ENCODE measurements at places on chromosomes 12 and 14.

GRCh38 chr14:49527221-49527620, 59.0 kb downstream of the RPS29 start:
- DNase-seq, result no peak

DNA sequence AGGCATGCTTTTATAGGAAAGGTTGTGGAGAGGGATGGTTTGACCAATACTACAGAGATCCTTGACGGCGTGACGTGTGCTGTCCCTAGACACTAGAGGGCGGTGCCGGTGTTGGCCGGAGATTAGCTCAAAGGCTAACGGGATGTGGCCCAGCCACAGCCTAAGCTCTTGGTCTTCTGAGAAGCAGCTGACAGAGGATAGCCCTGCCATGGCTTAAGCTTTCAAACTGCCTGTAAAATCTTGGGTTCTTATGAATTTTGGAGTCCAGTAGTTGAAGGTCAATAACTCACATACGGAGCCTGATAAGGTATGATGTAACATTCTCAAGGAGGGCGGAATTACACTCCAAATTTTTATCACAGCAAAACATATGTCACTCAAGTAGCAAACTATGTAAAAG, 515.7 kb upstream of the ATXN7L3B start:
- peak; percentile 88 for DNase-seq

DNA sequence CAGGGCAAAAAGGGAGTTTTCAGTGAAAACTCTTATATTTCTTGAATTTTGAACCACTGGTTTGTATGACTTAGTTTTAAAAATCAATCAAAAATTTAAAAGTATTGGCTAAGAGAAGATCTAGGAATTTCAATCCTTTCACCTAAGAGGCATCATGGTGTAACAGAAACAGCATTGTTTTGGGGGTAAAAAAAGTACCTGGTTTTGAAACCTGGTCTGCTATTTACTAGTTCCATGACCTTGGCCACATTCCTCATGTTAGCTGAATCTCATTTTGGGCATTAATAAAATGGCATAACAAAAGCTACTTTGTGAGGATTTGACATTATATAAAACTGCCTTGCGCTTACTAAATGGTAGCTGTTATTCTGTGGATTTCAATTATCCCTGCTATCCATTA, 16.7 kb upstream of the GNPNAT1 start:
- no peak for DNase-seq

DNA sequence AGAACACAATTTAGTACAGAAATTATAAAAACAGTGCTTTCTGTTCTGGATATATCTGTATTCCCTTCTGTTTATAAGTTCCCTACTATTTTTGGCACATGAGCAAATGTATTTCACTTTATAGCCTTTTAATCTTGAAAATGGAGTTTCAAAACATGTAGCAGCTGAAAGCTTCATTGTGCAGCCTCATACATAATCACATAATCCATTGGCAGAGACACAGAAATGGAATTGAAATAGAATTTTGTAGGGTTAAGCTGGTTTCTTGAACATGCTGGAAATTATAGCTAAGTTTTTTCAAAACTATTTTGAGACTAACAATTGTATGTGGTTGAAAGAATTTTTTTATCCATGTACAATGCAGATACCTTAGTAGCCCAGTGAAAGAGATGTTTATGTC, 614.3 kb upstream of the MDGA2 start:
- no peak for DNase-seq

GRCh38 chr14:80310938-80311750, 99.8 kb upstream of the DIO2 start:
- no peak for DNase-seq

DNA sequence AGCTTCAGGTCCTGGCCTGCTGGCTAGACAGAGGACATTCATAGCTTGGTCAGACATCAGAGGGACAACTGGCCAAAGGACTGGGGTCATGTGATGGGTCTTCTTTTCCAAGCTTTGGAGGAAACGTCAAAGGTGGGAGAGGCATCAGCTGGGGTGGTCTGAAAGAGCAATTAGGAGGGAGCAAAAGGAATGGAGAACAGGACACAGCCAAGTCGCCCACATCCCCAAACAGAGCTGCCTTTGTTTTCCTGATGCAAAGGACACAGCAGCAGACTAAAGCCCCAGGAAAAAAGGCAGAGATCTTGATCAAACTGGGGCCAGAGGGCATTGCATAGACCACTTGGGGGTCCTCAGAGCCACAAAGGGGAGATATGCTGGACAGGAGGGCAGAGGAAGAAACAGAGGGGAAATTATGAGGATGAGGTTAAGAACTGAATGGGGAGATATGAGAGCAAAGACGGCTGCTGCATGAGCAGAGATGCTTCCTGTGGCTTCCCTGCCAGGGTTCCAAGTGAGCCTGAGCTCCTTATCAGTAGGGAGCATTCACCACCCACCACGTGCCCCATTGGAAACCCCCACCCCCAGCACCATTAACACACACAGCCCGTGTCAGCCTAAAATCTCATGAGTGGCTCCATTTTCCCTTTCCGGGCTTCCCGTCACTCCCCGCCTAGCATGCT, 62.4 kb downstream of the ANO2 start:
- no peak for DNase-seq

DNA sequence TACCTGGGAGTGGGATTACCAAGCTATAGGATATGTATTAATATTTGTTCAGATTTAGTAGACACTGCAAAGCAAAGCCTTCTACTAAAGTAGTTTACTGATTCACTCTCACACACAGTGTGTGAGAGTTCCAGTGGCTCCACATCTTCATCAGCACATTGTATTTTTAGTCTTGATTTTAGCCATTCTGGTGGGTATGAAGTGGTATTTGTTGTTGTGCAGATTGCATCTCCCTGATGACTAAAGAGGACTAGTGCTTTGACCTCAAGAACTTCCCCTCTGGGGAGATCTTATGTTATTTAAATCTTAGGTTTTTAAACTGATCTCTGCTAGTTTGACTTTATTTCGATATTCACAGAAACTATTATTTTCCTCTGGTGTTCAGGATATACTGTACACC, 479.7 kb upstream of the RGS6 start:
- DNase-seq, result no peak

All from T47D (cell line).